Fibroblast of pulmonary artery (primary cell): ENCODE measurements at places on chromosomes 7 and 10.
A peak's percentile ranks its signal among the peaks of the same experiment; 100 is the strongest.

DNA sequence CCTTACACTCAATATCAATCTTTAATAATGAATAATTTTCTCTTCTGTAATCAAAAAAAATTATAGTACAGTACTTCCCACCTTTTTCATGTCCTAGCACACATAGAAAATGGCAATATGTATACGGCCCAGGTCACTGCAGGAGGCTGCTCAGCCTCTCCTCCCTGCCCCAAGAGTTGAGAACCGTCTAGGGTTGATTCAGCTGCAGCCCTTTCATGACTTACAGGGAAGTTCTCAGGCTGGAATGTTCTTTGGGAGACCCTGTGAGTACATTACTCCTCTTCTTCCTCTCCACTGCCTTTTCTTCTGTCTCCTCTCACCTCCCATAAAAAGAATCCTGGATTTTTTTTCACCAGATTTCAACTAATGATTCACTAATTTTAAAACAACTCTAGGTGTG, 180.0 kb downstream of the HDAC9 start:
- DNase-seq: no peak

- no peak for DNase-seq
Measured at GRCh38 chr10:124185084-124185483, 91.7 kb upstream of the CHST15 start.

DNA sequence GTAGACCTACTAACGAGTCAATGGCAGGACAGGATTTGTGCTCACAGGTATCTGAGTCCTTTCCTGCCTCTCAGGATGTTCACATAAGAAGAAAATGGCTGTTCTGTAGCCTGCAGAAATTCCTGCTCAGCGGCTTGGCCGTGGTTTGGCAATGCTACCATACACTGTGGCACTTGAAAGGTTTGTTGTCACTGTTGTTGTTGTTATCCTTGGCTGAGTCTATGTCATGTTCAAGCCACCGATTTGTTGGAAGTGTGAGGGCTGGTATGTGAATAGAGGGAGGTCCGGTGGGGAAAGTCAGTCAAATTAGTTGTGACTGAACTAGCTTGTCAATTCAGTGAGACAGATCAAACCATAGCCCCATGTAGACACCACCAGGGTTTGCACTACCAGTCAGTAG, 199.9 kb downstream of the TRIL start:
- no peak for DNase-seq

GRCh38 chr7:147579148-147579547, 1011.4 kb upstream of the C7orf33 start:
- no peak for DNase-seq

GRCh38 chr10:63707254-63707910, 186.2 kb downstream of the REEP3 start:
- DNase-seq: peak; percentile 99

- DNase-seq: no peak
Measured at GRCh38 chr10:14381475-14381874, 50.8 kb upstream of the FRMD4A start.

DNA sequence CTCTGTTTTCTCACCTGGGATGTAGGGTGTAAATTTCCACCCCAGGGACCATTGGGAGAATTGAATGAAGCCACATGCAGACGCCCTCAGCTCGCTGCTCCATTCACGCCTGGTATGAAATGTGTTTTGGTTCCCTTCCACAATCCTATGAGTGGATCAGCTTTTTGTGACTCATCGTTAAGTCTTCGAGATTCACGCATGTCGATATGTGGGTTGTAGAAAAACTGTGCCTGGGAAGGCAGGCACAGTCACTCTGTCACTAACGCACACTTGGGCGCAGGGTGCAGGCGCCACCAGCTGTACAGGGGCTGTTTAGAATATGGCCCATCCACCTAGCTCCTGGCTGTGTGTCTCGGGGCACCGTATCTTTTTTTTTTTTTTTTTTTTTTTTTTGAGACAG, 64.2 kb upstream of the SH2B2 start:
- no peak for DNase-seq

DNA sequence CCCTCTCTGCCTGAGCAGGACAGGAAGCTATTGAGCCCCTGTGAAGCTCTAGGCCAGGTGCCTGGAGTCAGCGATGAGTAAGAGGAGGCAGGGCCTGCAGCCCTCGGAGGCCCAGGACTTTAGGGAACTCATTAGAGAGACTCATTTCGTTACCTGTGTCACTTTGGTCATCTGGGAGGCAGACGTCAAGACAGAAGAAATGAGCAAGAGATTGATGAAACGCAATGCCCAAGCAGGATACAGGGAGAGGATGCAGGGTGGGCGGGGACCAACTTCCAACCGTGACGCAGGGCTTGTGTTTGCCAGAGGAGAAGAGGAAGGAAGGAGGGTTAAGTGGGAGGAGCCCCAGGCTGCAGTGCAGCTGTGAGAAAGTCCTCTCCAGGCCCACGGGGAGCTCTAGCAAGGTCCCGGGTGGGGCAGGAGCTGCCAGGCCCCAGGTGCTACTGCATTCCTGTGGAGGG, 26.4 kb upstream of the GNA12 start:
- peak; percentile 90 for DNase-seq

GRCh38 chr7:39987641-39988347, 37.7 kb downstream of the CDK13 start:
- DNase-seq: no peak

GRCh38 chr7:152636441-152636840, 39.5 kb downstream of the XRCC2 start:
- peak; percentile 39 for DNase-seq

- no peak for DNase-seq
Measured at GRCh38 chr7:92598310-92598981, 8.3 kb upstream of the FAM133B start.

- DNase-seq: peak; percentile 11
Measured at GRCh38 chr10:120586471-120586872, 129.4 kb downstream of the PLPP4 start.
